ENCODE measurements at places on chromosomes 4 and X.
A peak's percentile ranks its signal among the peaks of the same experiment; 100 is the strongest.

DNA sequence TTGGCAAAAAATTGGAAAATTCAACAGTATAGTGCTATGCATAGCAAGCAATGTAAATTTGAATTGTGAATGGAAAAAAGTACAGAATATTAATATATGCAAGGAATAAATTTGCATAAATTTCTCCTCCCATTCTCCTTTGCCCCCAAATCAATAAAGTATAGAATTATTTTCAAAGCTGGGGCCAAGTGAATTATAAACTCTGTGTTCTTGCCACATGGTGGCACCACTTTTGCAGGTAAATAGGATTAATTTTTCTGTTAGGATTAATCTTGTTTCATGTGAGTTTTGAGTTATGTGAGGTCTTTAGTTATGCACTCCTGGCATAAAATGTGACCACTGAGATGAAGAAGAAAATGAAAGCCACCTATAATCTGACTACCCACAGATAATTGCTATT lies 19.9 kb downstream of the COPS4 start:
- DNase-seq: peak; percentile 42

- no peak for DNase-seq
These were observed 27.2 kb upstream of the EDNRA start for GRCh38 chr4:147453561-147454141.

DNA sequence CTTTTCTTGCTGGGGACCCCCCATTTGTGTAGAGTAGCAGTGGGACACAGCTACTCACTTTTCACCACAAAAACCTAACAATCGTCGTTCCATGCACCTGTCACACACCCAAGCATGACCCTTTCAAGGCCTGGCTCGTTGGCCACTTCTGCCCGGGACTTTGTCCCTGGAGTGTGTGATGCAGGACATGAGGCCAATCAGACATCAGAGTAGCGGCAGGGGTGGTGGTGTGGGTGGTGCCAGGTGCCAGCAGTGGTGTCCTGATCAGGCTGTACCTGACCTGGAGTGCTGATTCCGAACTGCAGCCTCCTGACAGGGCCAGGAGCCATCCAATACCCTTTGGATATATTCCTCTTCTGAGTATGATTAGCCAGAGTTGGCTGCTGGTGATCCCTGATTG lies 23.1 kb upstream of the PROM1 start:
- no peak for DNase-seq

GRCh38 chr4:108888769-108889168 lies 125.9 kb upstream of the ETNPPL start:
- DNase-seq: no peak

DNA sequence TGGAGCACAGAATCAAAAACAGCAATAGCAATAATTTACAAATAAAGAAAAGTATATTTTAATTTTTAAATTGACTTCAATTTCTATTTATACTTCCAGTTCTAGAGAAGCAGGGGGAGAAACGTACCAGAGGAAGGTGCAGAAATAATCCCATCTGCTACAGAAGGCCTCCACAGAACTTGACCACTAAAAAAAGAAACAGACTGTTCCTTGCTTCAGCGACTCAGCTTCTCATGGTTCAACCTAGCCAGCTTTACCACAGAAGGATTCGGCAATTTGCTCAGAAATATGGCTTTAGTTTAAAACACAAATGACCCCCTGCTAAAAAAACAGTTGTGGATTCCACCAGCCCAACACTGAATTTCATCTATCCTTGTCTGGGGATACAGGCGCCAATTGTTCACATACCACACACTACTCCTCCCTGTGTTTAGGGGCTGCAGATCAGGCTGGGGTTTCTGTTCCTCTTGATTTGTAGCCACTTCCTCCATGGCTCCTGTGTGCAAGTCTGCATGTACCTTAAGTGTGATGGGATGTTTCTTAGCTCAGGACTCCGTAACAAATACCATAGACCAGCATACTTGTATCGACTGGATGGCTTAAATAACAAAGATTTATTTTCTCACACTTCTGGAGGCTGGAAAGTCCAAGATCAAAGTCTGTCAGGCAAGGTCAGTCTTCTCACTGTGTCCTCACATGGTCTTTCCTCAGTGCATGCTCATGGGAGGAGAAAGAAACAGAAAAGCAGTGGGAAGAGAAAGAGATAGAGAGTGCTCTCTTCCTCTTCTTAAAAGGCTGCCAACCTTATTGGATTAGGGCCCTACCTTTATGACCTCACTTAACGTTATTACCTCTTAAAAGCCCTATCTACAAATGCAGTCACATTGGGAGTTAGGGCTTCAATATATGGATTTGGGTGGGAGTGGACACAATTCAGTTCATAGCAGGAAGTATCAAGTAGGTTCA lies 79.1 kb downstream of the AMOT start:
- DNase-seq: no peak

DNA sequence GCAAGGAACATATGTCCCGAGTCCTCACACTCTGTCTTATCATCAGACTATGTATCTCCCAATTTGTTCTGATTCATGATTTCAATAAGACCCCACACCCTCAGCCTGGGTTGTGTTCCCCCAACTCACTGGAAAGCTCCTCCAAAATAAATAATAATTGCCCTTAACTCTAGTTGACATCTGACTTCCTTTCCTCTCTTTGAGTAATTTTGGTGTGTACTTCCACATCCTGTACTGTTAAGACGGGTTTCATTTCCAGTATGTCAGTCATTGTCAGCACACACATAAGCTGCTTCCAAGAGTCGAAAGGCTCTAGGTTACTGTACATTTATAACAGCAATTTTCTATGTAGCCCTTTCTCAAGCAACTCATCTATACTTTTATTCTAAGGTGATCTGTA lies 52.2 kb upstream of the C1QTNF7 start:
- DNase-seq: no peak

- no peak for DNase-seq
These were observed 15.2 kb upstream of the FAM47A start for GRCh38 chrX:34147345-34147744.

GRCh38 chr4:70842761-70843435 lies 3.2 kb upstream of the GRSF1 start:
- no peak for DNase-seq

- DNase-seq: no peak
These were observed 10.0 kb downstream of the ZFYVE28 start for GRCh38 chr4:2408401-2408958.

DNA sequence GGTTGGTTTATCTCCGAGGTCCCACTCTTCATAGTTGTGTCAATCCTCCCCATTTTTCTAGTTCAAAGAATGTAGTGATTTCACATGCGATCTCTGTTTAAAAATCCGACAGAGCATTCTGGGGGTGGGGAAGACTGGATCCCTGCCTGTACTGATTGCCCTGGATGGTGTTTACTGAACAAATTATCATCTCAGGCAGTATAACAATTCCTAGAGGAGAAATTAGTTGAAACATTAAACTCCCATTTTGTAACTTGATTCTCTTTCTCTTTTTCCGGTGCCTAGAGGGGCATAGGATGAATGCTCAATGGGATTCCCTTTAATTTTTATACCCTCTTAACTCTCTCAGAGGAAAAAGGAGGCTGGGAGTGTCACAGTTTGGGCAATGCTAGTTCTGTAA lies 10.0 kb upstream of the CWH43 start:
- DNase-seq: no peak

- DNase-seq: peak; percentile 32
These were observed 78.1 kb downstream of the RLIM start for GRCh38 chrX:74536152-74536831.

DNA sequence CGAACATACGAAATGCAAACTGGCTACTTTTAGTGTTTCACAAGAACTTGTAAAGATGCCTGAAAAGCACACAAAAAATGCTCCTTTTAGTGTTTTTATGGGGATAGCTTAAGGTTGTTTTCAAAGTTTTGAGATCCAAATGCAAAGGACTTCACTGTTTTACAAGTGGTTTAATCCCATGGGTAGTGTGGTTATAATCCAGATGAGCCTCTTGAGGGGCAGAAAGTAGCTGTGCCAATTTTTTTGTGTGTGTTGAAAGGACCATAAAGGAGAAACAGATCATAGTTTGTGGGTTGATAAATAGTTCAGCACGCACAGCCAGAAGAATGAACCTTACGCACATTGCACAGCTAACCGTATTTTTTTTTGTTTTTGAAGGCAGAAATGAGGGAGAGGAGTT lies 126.9 kb upstream of the GIMD1 start:
- DNase-seq: no peak

DNA sequence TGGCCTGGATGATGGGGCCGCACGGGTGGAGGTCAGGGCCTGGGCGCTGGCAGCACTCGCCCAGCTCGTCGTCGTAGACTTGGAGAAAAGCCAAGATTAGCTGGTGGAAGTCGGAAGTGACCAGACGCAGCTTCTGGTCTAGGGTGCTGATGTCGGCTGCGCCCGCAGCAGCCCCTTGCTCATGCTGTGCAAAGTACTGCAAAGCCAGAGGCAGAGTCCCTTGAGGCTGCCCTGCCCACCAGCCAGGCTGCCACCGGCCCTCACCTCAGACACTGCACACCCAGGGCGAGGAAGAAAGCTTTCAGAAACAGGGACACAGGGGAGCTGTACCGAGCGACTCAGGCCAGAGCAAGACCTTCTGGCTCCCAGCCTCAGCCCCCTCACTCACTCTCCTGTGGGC lies 9.7 kb upstream of the TREX2 start:
- no peak for DNase-seq

DNA sequence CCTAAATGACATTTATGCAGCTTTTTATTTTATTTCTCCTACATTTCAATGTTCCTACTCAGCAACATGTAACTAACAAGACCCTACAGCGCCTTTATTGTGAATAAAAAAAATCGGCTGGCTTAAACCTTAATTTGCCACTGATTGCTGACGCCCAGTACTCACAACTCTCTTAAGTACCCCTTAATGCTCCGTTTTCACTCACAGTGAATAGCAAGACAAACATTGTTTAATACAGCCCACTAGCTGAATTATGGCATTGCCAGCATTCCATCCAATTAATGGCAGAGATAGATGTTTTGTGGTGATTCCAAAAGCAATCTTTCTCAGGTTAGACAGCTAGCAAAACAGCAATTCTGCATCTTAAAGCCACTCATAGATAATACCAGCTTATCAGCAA lies 61.1 kb downstream of the PPARGC1A start:
- DNase-seq: no peak

DNA sequence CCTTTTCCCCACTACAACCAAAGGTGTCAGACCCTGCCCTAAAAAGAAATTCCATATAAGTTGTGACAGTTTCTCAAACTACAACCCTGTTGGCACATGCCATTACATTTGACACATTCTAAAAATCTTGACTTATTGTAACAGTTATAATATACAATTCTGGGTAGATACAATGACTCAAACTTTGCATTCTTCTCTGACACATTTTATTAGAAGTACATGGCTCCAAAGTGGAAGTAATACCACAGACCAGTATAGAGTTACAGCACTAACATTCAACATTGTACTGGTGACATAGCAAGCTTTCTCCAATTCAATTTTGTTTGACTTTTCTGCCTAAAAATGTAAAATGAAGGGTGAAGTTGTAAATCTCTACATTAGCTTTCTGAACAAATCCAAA lies 196.6 kb upstream of the ETNPPL start:
- DNase-seq: no peak

GRCh38 chr4:20203508-20203907 lies 48.2 kb upstream of the SLIT2 start:
- no peak for DNase-seq

DNA sequence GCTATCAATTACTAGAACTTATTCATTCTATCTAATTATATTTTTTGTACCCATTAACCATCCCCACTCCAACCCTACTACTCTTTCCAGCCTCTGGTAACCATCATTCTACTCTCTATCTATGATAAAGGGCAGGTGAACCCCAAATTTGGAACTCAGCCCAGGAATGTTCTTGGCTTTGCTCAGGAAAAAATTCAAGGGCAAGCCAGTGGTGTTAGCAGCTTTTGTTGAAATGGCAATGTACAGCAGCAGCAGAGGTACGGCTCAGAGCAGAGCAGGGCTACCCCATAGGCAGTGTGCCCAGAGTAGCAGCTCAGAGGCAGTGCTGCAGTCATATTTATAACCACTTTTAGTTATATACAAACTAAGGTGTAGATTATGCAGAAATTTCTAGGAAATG lies 138.2 kb downstream of the RNF150 start:
- no peak for DNase-seq
